Glomerular endothelial cell (primary cell): ENCODE measurements at places on chromosomes 4 and X.

DNA sequence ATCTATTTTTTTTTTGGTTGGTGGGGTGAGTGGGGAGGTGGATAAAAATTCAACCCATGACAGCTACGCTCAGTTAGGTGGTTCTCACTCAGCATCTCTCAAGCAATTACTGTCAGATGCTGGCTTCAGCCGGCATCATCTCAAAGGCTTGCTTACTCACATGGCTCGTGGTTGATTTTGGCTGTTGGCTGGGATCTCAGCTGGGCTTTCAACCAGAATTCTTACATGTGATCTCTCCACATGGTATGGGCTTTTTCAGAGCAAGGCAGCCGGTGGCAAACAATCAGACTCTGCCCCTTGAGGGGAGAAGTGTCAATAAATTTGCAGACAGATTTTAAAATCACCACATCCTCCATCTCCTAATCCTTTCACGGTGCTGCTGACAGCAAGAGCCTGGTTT lies 47.2 kb downstream of the SLC34A2 start:
- no peak for DNase-seq

- no peak for DNase-seq
Measured at GRCh38 chrX:156000361-156000926, 2.9 kb downstream of the IL9R start.

- no peak for DNase-seq
Measured at GRCh38 chrX:24232796-24233195, 81.1 kb downstream of the SUPT20HL2 start.

- DNase-seq = no peak
Measured at GRCh38 chr4:151329217-151330007, 4.0 kb upstream of the SH3D19 start.
